CD4-positive, alpha-beta T cell (primary cell): ENCODE measurements at places on chromosomes 1 and 21. TPM values are rescaled to one million over a fixed set of nuclear protein-coding genes. Genes with fewer than 3 reads are reported as not detected.
A peak's percentile ranks its signal among the peaks of the same experiment; 100 is the strongest.

DNA sequence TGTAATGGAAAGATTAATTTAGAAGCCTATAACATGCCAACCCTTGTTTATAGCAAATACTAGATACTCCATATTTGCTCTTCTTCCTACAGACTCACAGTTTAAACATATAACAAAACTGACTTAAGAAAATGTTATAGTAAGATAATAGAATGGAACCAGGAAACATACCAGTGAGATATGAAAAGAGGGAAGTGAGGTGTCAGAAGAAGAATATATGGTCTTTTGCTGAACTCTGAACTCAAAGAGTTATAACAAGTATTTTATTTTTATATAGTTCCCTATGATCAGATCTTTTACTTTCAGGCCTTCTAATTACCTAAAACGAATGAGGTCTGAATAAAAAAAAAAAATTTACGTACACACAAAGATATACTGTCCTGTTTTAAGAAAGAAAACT lies 20.9 kb downstream of the TMED5 start:
- peaks cover 47% of the 10 kb centered on the region for H3K36me3 ChIP-seq
- no peak for DNase-seq
- H3K27ac ChIP-seq, result no peak overlapping the region
- H3K4me3 ChIP-seq, result no peak overlapping the region
- no peaks in the 10 kb centered on the region for H3K27me3 ChIP-seq
- no peaks in the 10 kb centered on the region for H3K4me1 ChIP-seq

DNA sequence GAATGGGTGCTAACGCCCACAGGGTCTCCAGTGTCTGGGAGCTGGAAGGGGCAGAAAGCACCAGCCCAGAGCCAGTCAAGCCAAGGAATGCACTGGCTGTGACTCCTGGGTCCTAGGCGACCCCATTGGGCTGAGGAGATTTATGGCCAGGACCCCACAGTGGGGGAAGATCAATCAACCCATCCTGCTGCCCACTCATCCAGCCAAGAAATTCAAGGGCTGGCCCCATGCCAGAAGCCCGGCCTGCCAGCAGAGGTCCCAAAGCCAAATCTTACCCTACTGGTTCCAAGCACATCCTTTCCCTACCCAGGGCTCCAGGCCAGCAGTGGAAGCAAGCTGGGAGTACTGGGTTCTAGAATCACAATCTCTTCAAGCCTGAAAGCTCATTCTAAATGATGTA lies 6.8 kb upstream of the PDZK1IP1 start:
- no peaks in the 10 kb centered on the region for H3K4me1 ChIP-seq
- H3K4me3 ChIP-seq, result no peak overlapping the region
- no peak overlapping the region for H3K27ac ChIP-seq
- no peaks in the 10 kb centered on the region for H3K36me3 ChIP-seq

GRCh38 chr1:8660411-8660828 lies 157.0 kb downstream of the RERE start:
- H3K36me3 ChIP-seq, result peaks cover 3% of the 10 kb centered on the region
- peaks cover 34% of the 10 kb centered on the region for H3K4me1 ChIP-seq

- H3K27ac ChIP-seq, result no peak overlapping the region
- H3K36me3 ChIP-seq, result peaks cover 95% of the 10 kb centered on the region
- no peak for DNase-seq
- no peak overlapping the region for H3K4me3 ChIP-seq
- H3K27me3 ChIP-seq, result no peaks in the 10 kb centered on the region
- peaks cover 21% of the 10 kb centered on the region for H3K4me1 ChIP-seq
Observed at GRCh38 chr1:156476501-156477298, 23.9 kb downstream of the MEF2D start.

GRCh38 chr1:107599220-107599619 lies 365.8 kb downstream of the VAV3 start:
- H3K36me3 ChIP-seq, result no peaks in the 10 kb centered on the region
- no peaks in the 10 kb centered on the region for H3K27me3 ChIP-seq
- H3K27ac ChIP-seq, result no peak overlapping the region

GRCh38 chr1:89023026-89023425 lies 360 bp upstream of the GBP3 start:
- peaks cover 21% of the 10 kb centered on the region for H3K36me3 ChIP-seq
- peak overlapping the region; percentile 62 for H3K27ac ChIP-seq
- no peaks in the 10 kb centered on the region for H3K27me3 ChIP-seq
- H3K4me1 ChIP-seq, result peaks cover 27% of the 10 kb centered on the region
- no peak for DNase-seq
- H3K4me3 ChIP-seq, result peak overlapping the region; percentile 68

DNA sequence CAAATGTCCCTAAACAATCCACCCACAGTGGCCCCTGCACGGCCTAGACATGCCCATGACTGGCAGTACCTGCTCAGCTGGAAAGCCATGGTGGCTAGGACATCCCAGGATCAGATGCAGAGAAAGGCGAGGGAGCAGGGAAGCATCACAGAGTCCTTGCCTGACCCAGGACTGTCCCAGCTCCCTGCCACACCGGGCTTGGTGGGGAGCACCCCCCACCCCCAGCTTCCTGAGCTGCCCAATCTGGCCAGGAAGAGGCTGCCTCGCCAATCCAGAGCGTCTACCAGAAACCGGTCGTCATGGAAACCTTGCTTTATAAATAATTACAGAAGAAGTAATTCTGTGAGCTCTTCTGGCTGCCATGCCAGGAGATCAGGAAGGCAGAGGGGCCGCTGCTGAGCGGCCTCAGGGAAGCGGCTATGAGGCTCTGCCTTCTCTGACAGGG lies 34.8 kb downstream of the ACOT7 start:
- peak overlapping the region; percentile 86 for H3K27ac ChIP-seq
- peaks cover 52% of the 10 kb centered on the region for H3K4me1 ChIP-seq
- peak overlapping the region; percentile 27 for H3K4me3 ChIP-seq
- no peaks in the 10 kb centered on the region for H3K36me3 ChIP-seq
- no peaks in the 10 kb centered on the region for H3K27me3 ChIP-seq

Gene MPZL1
- total RNA-seq, result 1.2 TPM

Gene KPRP
- total RNA-seq, result not detected
